ENCODE measurements at places on chromosomes 1 and 21.

DNA sequence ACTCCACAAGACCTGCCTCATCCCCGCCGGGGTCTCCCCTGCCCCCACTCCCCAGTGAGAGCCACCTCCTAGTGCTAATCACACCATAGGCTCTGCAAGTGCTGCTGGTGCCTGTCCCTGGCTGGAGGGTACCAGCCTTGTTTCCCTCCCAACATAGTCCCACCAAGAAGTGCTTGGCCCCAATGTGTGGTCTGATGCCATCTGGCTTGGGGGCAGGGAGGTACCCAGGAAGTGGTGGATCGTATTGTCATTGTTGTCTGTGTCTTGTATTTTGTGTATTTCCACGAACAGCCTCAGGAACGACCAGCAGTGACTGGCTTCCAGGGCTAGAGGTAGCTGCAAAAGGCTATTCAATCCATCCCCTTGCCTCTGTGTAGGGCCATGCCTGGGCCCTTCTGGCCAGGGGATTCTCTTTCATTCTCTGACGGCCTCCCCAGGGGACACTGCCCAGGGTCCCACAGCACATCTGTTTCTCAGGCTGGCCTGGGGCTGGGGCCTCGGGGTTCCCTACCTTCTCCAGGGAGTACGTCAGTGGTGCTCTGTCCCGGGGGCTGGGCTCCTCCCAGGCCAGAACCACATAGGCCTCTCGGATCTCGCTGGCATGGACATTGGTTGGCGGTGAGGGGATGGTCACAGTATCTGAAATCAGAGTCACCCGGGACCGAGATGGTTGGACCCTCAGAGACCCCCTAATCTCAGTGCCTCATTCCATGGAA lies 22.8 kb downstream of the MYOM3 start:
- DNase-seq = no peak

DNA sequence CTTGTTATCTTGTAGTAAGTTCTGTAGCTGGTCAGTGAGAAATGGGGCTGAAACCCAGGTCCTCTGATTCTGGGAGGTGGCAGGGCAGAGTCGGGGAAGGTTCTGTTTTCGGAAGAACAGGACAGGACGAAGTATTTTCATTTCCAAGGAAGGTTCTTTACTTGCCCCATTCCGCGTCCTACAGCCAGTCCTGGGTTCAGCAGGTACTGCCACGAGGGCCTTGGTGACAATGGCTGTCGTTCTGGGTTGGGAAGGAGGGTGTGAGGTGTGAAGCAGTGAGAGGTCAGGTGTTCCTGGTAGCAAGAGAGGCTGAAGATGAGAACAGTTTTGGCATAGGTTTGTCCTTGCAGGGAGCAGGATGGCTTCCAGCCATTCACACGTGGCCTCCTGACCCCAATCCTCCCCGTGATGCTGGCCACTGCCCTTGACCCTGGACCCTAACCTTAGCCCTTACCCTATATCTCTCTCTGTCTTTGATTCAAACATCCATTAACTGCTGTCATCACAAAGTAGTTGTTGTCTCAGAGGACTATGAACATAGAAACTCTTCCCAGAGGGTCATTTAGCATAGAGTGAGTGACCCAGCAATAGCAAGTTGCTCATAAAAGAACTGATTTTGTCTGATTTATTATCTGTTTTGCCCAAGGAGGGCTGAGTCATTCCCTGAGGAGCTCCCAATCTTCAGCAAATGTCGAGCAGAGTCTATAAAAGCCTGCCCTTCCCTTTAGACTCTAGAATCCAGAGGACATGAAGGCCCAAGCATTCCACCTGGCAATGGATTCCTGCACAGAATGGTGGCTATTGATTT lies 25.0 kb downstream of the VASH2 start:
- DNase-seq = peak; percentile 36

DNA sequence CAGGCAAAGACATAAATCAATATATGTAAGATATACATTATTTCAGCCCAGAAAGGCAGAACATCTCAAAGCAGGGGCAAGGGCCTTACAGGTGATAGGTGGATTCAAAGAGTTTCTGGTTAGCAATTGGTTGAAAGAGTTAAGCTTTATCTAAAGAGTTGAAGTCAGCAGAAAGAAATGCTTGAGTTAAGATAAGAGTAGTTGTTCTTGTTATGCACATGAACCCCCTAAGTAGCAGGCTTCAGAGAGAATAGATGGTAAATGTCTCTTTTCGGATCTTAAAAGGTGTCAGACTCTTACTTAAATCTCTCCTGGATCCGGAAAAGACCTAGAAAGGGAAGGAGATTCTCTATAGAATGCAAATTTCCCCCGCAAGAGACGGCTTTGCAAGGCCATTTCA lies 8.3 kb upstream of the ZBTB40 start:
- no peak for DNase-seq

DNA sequence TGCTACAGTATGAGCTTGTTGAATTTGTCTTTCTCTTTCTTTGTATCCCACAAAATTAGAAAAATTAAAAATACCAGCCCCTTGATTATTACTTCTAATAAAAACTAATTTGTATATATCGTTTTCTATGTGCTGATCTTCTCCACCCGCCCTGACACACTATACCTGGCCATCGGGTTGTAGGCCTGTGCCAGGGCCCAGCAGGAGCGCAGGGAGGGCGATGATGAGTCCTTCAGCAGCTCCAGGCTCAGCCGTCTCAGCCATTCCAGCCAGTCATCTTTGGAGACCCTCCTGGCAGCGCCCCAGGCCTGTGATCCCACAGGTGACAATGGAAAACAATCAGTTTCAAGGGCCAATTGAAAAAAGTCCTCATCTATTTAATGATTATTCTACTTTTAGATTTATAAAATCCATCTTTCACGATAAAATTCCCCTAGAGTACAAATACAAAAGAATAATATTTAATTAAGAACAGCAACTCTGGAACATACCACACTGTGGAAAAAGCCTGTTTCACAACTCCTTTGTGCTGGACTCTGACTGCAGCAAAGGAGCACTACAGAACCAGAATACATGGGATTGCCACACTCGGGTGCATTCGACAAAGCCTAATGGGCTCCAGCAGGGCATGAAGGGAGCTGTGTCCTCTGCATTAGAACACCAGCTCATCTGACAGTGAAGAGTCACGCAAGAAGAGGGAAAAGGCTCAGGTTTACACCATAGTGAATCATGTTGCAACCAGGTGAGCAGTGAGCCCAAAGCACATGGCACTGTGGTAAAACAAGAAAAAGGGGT lies 15.4 kb downstream of the ANGPTL7 start:
- no peak for DNase-seq

GRCh38 chr1:56639211-56639610 lies 5.9 kb upstream of the PRKAA2 start:
- DNase-seq = no peak

- no peak for DNase-seq
Observed at GRCh38 chr1:181746224-181746623, 262.9 kb downstream of the CACNA1E start.

DNA sequence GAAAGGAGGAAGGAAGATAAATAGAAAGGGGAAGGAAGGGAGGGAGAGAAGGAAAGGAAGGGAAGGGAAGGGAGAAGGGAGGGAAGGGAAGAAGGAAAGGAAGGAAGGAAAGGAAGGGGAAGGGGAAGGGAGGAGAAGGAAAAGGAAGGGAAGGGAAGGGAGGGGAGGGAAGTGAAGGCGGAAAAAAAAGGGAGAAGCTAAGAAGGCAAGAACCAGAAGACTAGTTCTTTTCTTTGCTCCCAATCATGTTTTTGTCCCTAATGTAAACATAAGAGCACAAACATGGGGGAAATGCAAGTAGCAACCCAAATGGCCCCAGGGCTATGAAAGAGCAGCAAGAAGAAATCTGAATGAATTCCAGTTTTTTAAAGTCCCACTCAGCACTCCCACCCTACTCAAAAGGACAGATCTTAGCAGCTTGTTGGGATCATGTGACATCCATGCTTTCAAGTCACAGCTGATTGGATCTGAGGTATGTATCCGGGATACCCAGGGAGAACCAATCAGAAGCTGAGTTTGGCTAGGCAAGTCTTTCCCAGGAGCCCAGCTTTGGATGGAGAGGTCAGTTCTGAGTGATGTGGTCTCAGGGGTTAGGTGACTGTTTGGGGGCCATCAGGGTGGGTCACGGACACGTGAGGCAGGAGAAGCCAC lies 24.2 kb upstream of the FHAD1 start:
- no peak for DNase-seq

DNA sequence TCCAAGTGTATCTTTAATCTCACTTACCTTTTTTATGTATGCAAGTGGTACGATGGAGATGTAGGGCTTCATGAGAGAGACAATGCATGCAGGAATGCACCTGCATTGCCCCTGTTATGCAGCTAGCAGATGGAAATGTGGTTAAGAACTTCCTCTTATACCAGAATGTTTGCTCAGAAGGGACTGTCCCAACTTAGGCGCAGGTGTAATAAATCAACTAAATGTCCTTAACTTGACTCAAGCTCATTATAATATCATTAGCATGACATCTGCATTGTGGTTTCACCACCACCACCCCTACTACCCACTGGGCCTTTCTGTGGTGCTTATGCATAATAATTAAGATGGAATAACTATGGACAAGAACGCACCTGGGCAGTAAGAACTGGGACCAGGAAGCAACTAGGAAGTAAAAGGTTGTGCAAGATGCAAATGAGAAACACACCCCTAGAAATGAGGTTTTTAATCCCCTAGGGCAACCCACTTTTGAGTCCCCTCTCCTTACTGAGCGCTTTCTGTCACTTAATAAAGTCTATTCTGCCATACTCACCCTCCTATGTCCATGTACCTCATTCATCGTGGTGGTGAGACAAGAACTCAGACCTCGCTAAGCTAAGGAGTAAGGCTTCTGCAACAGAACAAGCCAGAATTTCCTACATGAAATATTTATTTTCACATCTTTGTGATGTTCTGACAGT lies 1103.3 kb upstream of the B3GALT2 start:
- no peak for DNase-seq

- DNase-seq = no peak
Observed at GRCh38 chr1:3483801-3484444, 29.5 kb downstream of the ARHGEF16 start.

DNA sequence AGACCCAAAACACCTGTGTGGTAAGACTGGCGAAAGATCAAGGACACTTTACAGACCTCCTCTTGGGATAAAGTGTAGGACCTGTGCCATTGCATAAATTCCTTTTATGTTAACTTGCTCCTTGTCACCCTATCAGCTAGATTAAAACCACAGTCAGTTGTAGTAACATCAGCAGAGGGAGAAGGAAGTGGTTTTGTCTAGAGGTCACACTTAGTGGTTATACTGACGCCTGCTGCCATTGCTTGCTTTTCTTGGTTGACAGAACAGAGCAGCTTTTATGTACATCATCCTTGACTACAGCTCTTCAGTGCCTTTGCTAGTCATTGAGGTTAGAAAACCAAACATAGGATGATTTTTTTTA lies 101.4 kb downstream of the PBX1 start:
- DNase-seq = peak; percentile 3
